Activated naive CD4-positive, alpha-beta T cell (primary cell): ENCODE measurements at places on chromosomes 16 and 17.

DNA sequence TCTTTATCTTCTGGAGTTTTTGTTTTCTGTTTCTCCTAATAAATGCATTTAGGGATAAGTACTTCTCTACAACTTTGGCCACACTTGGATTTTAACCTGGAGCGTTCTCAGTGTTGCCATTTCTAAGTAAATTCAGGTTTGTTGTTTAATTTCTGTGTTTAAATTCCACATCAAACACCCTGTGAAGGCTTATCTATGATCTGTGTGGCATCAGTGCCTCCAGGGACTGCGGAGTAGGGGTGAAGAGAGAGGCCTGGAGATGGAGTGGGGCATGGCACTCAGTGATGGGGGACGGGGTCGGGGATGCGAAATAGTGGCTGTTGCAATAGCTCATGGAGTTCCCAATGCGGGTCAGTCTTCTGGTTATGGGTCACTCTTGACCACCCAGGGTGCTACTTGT is 294.8 kb downstream of the HS3ST3B1 start:
- DNase-seq, result no peak

GRCh38 chr16:3807425-3808123 is 72.9 kb downstream of the CREBBP start:
- no peak for DNase-seq

DNA sequence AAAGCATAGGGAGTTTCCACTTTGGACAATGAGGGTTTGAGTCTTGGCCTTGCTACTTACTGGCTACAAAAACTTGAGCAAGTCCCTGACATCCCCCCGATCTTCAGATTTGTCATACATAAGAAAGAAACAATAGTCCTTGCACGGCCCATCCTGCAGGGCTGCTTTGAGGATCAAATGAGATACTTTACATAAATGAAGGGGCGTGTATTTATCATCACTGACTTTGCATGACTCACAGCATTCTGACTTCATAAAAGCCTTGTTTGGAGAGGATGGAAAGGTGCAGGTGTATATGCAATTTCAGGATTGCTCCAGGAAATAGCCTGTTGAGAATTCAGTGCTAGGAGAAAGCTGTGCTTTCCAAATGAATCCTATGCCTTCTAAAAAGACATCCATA is 465.0 kb upstream of the MAF start:
- no peak for DNase-seq

GRCh38 chr17:69809331-69809730 is 265.7 kb upstream of the KCNJ16 start:
- DNase-seq, result no peak

- DNase-seq, result no peak
Measured at GRCh38 chr17:50080827-50081226, 14.3 kb upstream of the PDK2 start.

DNA sequence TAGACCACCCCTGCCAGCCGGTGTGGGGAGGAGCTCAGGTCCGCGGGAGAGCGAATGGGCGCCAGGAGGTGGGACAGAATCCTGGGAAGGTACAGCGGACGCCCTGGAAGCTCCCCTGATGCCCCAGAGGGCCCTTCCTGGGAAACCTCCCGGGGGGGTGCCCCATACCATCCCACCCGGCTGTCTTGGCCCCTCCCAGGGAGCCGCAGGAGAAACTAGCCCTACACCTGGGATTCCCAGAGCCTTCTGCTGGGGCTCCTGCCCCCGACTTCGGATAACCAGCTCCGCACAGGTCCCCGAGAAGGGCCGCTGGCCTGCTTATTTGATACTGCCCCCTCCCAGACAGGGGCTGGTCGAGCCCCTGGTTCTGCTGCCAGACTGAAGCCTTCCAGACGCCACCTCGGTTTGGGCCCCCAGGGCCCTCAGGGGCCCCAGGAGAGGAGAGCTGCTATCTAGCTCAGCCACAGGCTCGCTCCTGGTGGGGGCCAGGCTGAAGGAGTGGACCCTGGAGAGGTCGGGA is 3.0 kb upstream of the CBX4 start:
- DNase-seq, result no peak

DNA sequence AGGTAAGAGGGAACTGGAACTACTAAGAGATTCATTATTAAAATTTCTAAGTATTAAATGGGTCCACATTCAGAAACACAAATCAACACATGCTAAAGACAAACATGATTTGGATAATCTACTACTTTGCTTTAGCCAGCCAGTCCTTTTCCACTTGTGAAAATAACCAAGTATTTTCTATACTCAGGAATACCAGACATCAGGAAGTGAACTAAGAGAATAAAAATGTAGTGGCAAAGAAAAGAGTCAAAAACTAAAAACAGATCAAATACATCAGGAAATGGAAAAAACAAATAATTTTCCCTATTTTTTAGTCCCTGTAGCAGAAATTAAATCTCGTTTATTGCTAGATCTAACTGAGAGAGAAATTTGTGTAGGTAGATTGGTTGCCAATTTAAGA is 78.0 kb downstream of the MYO1D start:
- no peak for DNase-seq

DNA sequence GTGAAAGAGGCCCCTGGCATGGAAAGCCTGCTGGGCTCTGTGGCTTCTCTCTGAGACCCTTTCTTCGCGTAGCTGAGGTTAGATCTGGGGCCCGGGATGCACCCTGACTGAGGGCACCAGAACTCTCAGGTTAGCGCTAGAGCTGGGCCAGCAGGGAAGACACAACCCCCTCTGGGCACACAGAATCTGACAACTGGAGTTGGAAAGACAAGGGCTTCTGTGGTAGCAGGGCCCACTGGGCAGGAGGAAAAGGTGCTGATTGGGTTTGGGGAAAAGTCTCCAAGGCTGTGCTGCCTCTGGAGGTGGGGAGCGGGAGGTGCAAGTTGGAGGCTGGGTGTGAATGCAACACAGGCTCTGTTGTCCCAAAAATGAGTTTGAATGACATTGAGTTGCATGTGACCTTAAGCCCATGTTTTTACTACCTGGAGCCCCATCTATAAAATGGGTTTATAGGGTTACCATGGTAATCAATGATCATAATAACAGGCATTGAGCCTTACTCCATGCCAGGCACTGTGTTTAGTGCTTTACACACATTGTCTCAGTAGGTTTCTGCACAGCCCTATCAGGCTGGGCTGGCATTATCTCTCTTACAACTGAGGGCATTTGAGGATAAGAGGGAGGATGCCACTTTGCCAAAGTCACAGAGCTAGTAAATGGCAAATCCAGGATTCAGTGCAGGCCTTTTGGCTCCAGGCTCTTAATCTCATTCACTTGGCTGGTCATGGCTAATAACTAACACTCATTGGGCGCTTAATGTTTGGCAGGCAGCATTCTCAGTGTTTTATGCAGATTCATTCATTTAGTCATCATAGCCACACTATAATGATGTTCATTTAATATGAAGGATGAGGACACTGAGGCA is 9.5 kb upstream of the IGFBP4 start:
- DNase-seq, result no peak

DNA sequence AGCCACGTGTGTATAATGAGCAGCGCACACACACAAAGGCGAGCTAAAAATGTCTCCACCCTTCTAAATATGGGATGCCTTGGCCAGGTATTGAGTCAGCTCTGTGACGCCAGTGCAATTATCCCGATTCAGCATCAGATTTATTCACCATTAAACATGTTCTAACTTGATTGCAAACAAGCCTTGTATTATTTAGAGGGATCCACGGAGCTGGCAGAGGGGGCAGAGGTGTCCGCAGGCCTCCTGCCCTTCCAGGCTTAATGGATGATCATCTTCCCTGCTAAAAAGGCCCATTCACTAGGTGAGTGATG is 591.7 kb downstream of the MAF start:
- DNase-seq, result no peak

DNA sequence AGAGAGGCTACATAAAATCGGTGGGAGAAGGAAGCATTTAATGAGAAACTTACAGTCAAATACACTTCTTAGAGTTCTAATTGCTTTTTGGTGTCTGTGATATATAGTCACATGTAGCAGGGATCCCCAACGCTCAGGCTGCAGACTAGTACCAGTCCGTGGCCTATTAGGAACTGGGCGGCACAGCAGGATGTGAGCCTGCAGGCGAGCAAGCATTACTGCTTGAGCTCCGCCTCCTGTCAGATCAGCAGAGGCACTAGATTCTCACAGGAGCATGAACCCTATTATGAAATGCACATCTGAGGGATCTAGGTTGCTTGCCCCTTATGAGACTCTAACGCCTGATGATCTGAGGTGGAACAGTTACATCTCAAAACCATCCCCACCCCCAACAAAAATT is 158.5 kb downstream of the TANC2 start:
- DNase-seq, result no peak

DNA sequence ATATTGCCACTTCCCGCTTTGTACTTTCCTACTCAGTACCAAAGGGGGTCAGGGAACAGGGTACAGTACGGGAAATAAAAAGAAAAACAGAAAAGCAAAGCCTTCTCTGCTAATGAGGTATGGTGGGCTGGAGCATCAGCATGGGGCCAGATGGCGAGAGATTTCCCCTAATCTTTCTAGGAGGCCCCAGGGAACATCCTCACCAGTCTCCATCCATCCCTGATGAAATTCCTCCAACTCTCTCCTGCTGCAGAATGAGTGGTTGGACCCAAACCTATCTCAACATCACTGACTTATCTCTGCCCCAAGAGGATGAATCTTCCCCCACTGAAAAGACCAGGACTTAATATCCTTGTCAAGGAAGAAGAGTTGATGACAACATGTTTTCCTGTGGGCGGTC is 185.6 kb downstream of the C16orf78 start:
- no peak for DNase-seq

- DNase-seq, result no peak
Measured at GRCh38 chr16:55760310-55761001, 72.4 kb downstream of the CES1 start.

GRCh38 chr16:81429045-81429521 is 15.5 kb upstream of the CMIP start:
- no peak for DNase-seq

- no peak for DNase-seq
Measured at GRCh38 chr16:75111514-75111940, 5.1 kb downstream of the LDHD start.

DNA sequence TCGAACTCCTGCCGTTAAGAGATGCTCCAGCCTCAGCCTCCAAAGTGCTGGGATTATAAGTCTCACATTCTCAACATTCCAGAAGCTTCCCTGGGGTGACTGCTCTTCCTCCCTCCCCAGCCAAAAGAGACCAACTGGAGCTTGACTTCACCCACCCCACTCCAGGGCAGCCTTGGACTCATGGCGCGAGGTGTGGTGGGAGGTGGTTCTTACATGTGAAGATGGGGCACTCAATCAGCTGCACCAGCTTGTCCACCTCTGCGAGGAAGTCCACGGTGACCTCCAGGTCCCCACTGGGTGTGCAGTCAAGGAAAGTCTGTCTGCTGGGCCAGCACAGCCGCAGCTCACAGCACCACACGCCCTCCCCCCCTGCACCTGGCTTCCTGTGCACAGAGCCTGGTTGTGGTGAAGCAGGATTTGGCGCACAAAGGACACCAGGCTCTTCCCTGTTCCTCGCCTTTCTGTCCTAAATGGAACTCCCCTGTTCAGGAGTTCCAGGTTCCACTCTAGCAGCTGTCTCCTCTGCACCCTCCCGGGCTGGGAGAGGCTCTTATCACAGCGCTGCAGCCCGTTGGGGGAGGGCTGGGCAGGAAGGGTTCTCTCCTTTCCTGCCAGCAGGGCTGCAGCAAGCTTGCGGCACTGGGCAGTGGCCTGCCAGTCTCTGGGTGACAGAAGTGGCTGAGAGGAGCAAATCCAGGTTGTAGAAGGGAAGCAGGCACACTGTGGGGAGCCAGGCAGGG is 9.6 kb upstream of the MTSS2 start:
- no peak for DNase-seq

GRCh38 chr16:4601036-4601863 is 13.4 kb downstream of the UBALD1 start:
- DNase-seq, result no peak

- no peak for DNase-seq
Measured at GRCh38 chr17:72926171-72926570, 166.3 kb downstream of the SLC39A11 start.

- no peak for DNase-seq
Measured at GRCh38 chr17:45325810-45326209, 9.0 kb upstream of the MAP3K14 start.

DNA sequence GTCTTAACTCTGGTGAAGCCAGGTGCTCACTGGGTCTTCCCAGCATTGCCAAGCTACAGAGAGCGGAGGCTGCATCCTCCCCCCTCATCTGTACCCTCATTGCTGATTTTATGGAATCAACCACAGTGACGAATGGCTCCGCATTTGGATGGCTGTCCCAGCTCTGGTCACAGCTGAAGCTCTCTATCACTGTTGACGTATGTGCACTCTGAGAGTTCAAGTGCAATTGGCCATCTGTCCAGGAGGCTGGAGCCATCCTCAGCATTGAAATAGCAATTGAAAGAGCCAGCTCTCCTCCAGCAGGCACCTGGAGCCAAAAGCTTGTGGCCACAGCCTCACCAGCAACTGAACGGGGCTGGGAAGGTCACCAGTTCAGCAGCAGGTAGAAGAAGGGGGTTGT is 494.1 kb downstream of the TMEM114 start:
- no peak for DNase-seq

DNA sequence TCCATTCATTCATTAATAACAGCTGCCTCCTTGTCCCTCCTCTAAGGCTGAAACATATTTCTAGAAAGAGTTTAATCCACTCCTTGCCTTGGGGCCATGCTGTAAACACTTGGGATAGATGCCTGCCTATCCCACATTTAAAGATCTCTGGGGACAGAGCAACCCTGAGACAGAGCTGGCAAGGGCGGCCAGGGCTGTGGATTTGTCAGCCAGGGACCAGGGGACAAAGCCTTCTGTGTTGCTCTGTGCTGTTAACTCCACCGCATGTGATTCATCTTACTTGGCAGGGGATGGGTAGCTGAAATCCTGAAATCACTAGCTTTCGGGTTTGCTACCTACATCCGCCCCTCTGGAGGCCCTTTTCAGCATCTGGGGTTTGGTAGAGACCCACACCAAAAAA is 392.9 kb downstream of the SLC39A11 start:
- no peak for DNase-seq

GRCh38 chr17:37170881-37171425 is 204.8 kb upstream of the C17orf78 start:
- no peak for DNase-seq
